ENCODE measurements at places on chromosomes 6 and 20.

GRCh38 chr6:14393910-14394309 lies 276.3 kb downstream of the CD83 start:
- no peak for DNase-seq

GRCh38 chr20:1827974-1828785 lies 67.0 kb upstream of the SIRPA start:
- no peak for DNase-seq

DNA sequence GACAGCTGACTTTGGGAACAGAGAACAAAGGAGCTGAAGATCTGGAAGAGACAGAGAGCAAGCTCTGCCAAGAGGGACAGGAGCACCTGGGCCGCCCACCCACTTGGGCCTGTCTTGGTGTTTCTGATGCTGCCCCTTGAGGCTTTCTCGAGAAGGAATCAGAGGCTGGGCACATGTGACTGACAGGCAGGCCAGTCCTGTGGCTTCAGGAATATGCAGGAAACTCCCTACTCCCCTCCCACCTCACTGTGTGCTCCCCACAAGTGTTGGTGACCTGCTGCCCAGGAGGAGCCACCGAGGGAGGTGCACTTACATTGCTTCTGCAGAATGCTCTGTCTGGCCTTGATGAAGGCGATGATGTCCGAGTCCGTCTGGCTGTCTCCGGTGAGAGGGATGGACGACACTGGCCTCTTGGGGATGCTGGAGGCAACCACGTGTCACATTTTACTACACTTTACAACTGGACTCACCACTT lies 20.9 kb upstream of the KCNK16 start:
- no peak for DNase-seq

DNA sequence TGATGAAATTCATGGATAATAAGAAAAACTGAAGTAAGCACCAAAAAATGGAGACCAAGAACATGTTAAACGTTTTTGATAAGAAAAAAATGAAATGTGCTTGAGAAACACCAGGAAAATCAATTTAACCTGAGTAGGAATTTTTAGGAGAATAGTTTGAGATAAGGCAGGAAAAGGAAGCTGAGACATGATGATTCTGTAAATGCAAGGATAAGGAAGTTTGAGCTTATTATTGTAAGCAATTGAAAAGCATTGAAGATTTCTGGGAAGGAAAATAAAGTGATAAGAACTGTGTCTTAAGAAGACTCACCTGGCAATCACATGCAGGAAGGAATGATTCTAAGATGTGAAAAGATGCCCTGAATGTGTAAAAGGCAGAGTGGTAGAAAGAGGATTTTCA lies 66.6 kb downstream of the ALDH8A1 start:
- DNase-seq, result no peak

GRCh38 chr6:61841958-61842357 lies 444.1 kb downstream of the KHDRBS2 start:
- no peak for DNase-seq

- no peak for DNase-seq
These were observed 11.7 kb downstream of the TBPL1 start for GRCh38 chr6:133964702-133965101.

GRCh38 chr6:133393891-133394290 lies 152.7 kb downstream of the EYA4 start:
- DNase-seq, result no peak

- no peak for DNase-seq
These were observed 4.3 kb downstream of the LAMP5 start for GRCh38 chr20:9518576-9519175.

DNA sequence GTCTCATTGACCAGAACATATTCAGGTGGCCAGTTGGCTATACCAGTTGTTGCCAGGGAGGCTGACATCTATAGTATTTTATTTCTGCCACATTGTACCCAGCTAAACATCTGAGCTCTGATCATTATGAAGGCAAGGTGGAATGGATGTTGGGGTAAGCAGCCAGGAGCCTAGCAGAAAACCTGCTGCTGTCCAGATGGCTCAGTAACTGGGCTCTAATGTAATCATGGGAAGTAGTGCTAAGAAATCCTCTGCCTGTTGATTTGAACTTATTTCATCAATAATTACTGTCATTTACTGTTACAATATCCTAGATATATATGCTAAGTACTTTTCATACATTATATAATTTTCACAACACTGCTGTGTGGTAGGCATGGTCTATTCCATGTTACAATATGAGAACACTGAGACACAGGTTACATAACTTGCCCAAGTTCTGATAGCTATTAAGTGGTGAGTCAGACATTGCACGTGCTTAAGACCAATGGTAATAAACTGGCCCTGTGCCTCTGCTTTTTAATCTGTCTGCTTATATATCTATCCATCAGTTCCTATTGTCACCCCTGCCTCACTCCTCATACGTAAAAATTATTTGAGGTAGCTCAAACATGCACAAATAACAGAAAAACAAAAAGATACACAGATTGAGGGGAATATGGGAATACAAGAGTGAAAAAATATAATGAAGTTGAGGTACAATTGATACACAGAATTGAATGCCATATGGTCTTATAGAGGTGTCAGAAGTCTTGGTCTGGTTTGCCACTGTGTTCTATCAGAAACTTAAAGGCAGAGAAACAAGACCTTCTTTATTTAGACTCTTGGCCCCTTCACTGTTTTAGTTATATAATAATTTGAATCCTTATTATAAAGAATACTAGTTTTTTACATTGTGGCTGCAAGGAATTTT lies 25.2 kb downstream of the TBPL1 start:
- DNase-seq, result no peak

DNA sequence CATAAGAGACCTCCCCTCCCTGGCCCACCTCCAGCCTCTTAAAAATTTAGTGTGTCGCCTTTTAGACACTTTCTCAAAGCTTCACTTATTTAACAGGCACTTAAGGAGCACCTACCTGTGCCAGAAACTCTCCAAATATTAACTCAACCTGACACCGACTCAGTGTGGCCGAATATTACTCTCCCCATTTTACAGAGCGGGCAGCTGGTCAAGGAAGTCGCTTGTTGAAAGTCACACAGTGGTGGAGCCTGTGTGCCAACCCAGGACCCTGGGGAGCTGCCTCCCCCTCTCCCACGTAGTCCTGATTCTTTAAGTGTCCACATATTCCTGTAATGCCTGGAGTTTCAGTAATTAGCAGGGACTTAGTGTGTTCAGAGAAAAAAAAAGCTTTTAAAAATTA lies 1.0 kb upstream of the PMEPA1 start:
- no peak for DNase-seq

DNA sequence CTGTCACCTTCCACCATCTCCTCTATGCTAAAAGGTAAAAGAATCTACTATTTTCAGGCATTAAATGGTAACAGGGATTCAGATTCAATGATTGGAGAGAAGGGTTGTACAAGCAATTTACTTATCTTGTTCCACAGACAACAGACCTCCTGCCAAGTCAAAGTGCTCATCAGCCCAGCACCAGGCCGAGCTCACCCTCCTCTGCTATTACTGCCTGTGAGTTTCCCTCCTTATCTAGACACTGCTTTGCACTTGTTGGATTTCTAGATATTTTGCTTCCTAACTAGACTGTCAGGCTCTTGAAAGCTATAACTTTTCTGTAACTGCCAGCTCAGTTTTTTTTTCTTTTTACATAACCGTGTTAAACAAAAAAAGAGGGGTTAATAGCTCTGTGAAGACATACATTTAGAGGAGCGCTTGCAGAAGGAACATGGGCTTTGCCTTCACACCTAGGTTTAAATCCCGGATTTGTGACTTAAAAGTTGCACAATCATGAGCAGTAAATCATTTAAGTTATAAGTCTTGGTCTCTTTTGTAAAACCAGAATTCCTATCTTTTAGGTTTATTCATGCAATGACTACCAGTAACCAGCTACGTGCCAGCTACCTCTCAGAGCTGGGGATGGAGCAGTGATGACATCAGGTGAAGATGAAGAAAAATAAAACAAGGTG lies 1.1 kb upstream of the FAM162B start:
- DNase-seq, result no peak

DNA sequence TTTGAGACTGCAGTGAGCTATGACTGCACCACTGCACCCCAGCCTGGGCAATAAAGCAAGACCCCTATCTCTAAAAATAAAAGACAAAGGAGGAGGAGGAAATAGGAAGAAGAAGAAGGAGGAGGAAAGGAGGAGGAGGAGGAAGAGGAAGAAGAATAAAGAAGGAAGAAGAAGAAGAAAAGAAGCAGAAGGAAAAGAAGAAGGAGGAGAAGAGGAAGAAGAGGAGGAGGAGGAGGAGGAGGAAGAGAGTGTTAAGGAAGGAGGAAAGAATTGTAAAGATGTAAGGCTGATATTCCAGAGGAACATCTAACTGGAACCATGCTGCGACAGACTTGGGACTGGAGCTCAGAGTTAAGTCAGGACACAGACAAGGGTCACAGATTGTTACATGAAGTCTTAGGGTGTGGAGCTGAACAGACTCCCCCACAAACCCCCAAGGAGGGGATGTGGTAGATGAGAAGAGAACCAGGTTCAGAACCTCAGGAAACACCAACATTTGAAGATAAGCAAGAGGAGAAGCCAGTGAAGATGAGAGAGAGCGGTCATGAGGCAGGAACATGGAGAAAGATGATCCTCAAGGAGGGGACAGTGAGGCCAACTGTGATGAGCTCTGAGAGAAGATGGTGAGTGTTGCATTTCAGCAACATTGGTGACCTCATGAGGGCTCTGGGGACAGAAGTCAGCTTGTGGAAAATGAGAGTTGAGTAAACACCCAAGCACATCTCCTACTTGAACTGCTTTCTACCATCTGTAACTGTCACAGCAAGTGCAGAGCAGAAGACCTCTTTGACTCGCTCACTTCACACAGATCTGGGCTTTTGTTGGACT lies 118.2 kb downstream of the CD164 start:
- no peak for DNase-seq

GRCh38 chr6:65123521-65123920 lies 583.5 kb downstream of the EYS start:
- DNase-seq, result no peak

GRCh38 chr6:1865585-1865984 lies 255.9 kb downstream of the FOXC1 start:
- DNase-seq, result no peak

DNA sequence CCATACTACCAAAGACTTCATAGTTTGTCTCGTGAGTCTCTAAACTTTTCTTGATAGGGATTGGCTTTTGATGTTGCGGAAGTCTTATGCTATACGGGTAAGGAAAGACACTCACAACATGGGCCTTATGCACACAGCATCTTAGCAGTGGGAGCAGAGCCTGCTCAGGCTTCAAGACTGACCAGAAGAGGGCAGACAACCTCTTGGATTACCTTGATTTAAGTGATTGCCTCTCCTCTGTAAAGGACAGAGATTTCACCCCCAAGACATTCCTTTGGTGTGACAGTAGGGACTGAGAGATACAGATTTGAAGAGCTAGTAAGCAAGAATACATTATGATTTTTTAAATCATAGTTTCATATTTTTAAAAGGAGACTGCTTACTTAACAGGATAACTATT lies 71.0 kb upstream of the SAMD3 start:
- peak; percentile 14 for DNase-seq

Measured in muscle of arm (tissue), 14 donors.